ENCODE measurements at places on chromosomes 16 and 17.

- DNase-seq, result no peak
Observed at GRCh38 chr17:18976201-18976600, 24.2 kb downstream of the SLC5A10 start.

DNA sequence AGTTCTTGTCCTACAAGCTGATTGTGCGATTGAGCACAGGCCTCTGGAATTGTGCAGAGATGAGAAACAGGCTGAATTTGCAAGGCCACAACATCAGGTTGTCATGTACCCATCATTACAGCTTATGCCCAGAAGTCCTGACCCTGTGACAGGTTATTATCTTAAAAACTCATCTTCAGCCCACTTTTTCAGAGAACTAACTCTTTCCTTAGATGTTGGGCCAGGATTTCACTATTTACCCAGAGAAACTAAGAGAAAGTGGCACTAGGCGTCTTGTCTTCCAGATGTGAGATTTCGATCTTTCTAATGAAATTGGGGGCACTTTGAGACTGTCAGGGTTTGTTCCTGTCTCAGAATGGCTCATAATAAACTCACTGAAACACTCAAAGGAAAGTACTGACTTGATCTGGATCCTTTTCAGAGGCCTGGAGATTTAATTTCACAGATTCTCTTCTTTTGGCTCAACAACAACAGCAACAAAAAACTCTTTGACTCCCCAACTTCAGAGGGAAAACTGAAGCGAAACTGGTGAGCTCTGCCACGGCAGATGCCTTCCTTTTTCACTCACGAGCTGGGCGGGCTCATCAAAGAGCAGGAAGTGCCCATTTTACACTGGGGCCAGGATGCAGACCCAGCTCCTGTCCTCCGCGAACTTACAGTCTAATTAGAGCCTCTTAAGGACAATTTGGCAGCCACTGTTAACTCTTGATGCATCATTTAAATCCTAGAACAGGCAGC is 17.7 kb upstream of the SLC12A3 start:
- no peak for DNase-seq

DNA sequence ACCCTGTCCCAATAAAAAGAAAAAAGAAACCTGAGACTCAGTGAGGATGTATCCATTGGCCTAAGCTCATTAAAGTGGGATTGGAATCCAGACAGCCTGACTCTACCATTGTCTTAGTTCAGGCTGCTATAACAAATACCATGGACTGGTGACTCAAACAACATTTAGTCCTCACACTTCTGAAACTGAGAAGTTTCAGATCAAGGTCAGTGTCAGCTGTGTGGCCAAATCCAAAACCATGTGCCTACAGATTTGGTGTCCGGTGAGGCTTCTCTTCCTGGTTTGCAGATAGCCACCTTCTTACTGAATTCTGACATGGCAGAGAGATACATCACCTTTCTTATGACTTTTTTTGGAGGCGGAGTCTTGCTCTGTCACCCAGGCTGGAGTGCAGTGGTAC is 53.3 kb upstream of the KDM8 start:
- no peak for DNase-seq

DNA sequence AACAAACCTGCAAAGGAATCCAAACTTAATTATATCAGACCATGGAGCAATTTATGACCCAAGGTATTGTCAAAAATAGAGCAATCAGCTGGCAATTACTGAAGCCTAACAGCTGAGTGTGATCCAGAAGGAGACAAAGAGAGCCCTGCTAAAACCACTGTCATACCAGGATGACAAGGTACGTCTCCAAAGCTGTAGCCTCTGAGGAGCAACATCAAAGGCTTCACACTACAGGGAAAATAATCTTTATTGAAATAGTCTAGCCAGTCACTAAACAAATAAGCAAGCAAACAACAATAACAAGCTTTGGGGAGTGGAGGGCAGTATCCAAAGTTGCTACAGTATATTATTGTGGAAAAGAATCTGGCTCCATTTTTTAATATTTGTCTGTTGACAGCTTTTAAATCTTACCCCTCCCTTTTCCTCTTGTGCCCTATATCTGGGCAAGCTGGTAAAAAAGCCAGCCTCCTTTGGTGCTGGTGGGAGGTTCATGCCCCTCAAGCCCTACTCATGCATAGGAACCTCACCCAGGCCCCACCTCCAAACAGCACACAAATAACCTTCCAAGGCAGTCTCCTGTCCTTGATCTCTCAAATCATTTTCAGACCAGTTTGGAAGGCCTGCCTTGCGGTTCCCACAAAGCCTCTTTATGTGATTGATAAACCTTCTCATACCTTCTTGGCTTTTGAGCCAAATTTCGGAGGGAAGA is 73.7 kb downstream of the ITFG1 start:
- no peak for DNase-seq

GRCh38 chr16:22693638-22694340 is 120.2 kb upstream of the HS3ST2 start:
- no peak for DNase-seq

DNA sequence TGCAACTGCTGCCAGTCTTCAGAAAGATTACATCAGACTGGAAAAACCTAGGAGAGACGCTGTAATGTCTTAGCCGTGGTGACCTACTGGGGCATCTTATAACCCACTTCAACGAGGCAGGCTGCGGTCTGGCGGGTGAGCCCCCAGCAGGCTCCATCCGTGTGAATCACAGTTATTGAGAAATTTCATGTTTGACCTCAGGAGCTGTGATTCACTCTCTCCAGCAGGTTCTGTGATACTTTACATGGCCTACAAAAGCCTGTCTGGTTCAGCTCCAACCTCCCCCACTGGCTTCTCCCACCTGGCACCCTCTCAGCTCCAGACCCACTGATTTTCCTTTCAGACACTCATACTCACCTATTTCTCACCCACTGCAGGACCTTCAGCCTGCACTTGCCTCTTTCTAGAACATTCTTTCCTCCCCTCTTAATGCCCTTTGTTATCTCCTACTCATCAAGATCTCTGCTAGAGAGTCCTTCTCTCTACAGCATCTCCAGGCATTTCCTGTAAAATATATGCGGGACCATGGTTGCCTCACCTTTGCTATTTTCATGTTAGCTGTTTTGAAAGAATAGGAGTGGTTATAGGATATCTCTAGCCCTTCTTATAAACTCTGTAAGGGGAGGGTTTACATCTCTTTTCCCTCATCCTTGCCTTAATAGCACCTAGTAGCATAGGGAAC is 227.9 kb downstream of the MAF start:
- peak; percentile 36 for DNase-seq

- DNase-seq, result peak; percentile 14
Observed at GRCh38 chr16:29678691-29679267, at the start of gene QPRT. TSS of gene QPRT (plus strand) at chr16:29679180. CDS start at chr16:29679198, 18 bp downstream.

GRCh38 chr16:83802135-83802534 is 5.6 kb upstream of the HSBP1 start:
- peak; percentile 54 for DNase-seq

DNA sequence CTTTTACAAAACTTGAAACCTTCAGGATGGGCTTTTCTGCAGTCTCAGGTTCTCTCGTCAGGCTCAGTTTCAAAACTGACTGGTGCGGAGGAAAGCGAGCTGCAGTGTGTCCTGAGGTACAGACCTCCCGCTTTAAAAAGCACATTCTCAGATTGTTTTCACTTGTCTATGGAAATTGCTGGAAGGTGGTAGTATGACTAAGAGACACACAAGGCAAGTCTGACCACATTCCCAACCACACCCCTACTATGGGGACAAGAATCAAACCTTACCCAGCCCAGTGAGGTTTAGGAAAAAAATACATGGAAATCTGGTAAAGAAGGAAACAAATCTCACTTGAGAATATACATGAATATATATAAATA is 18.2 kb downstream of the SRP68 start:
- peak; percentile 71 for DNase-seq

GRCh38 chr17:1498233-1498632 is 5.7 kb upstream of the MYO1C start:
- no peak for DNase-seq

GRCh38 chr16:79563921-79564320 is 36.6 kb downstream of the MAF start:
- no peak for DNase-seq

- no peak for DNase-seq
Observed at GRCh38 chr17:50781167-50781566, 13.8 kb upstream of the ANKRD40CL start.

DNA sequence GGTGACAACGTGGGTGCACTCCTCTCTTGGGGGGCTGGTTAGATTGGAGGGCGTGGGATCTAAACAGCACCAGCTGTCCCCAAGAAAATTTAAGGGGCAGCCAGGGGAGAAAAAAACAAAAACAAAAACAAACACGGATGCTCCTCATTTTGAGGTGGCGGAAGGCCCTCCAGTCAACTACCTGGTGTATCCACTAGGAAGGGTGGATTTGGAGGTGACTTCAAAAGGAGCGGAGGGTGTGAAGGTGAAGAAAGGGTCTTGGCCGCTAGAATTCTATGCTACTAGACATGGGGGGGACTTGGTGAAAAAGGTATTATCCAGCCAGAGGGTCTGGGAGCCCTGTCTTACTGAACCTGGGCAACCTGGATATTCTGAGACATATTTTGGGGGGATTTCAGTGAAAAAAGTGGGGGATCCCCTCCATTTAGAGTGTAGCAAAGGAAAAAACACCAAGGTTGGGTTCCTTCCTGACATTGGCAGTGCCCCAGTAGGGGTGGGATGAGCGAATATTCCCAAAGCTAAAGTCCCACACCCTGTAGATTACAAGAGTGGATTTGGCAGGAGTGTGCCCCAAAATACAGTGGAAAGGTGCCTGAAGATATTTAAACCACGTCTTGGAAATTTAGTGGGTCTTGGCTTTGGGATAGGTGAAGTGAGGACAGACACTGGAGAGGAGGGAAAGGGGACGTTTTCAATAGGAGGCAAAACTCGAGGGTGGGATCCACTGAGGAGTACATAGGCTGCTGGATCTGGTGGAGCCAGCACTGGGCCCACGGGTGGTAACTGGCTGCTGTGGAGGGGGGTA is 454 bp upstream of the FGF11 start:
- DNase-seq, result no peak

- no peak for DNase-seq
Observed at GRCh38 chr16:87028481-87029320, 288.5 kb downstream of the C16orf95 start.

GRCh38 chr17:44736551-44737240 is 22.1 kb upstream of the ADAM11 start:
- DNase-seq, result no peak

DNA sequence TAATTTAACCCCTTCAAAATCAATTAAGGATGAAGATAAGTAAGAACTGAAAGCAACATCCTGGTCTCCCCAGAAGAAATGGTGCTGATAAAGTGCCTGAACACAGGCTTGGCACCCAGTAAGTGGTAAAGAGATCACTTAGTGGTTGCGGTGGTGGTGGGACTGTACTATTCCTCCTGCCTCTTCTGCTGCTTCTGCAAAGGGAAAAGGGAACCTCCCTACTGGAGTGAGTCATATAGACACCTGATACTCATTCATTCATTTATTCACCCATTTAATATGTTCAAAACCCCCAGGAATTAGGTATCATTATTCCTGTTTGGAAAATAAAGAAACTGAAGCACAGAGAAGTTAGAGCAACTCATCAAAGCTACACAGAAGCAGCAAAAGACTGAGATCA is 60.6 kb downstream of the CDYL2 start:
- DNase-seq, result no peak

DNA sequence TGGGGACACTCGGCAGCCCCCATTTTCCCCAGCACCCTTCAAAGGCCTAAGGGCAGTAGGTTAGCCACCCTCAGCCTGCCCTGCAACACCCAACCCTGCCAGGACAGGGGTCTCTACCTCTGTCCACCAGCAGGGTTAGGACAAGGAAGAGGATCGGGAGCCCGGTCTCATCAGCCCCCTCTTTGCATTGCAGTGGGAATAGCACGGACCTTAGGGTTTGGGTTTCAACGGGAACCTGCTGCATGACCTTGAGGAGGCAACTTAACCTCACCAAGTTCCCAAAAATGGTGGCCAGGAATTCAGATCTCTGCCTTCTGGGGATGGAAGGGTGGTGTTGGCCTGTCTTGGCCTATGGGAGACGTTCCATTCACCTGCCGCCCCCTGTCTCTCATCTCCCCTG is 20.2 kb upstream of the SPPL2C start:
- no peak for DNase-seq

GRCh38 chr17:45828582-45829133 is 16.0 kb upstream of the SPPL2C start:
- DNase-seq, result no peak

- peak; percentile 44 for DNase-seq
Observed at GRCh38 chr16:27470567-27471431, 68.8 kb downstream of the IL21R start.

DNA sequence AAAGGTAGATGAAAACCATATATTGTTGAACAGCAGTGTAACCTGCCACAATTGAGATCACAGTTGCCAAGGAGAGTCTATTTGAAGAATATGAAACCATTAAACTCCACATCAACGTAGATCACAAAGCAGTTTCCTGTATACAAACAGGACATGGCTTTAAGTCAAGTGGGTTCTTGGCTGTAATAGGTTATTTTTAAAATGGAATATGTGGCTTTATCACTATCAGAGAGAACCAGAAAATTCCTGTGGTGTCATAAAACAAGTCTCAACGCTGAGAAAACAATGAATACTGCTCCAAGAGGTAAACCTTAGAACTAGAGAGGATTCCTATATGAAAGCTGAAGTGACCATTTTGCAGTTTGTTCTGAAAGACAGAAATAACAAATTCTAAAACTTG is 999.7 kb downstream of the CDH11 start:
- DNase-seq, result peak; percentile 47

GRCh38 chr16:9885467-9885866 is 296.8 kb downstream of the GRIN2A start:
- DNase-seq, result no peak

- DNase-seq, result peak; percentile 98
Observed at GRCh38 chr16:11105038-11105903, 150.7 kb downstream of the SOCS1 start.

DNA sequence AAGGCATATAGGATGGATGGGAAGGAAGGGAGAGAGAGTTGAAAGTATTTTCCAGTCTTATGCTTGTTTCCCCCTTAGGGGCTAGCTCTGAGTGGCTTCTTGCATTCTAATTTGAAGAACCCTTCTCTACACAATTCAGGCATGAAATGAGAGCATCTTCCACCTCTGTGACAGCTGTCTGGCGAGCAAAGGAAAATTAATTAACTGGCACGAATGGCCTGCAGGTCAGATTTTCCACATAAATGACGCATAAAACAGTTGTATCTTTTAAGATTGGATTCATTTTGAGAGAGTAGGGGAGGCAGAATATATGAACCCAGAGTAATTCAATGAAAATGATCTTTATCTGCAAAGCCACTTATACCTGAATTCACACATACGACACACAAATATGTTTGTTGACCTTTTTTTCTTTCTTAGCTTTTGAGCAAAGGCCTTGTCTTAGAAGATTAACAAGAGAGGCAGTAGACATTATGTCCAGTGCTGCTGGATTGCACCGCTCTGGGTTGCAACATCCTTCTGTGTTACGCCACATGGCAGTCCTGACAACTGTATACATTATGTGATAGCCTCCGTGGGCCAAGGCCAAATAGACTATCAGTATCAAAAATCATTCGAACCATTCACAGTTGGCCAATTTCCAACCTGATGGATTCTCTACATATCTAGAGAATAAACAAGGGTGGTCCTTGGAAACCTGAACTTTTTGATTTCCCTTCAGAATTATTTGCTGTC is 173.0 kb upstream of the GOT2 start:
- no peak for DNase-seq

GRCh38 chr17:78236362-78237127 is 5.1 kb downstream of the TMEM235 start:
- no peak for DNase-seq

GRCh38 chr16:75854152-75854551 is 127.9 kb upstream of the CPHXL start:
- DNase-seq, result no peak

Measured in astrocyte (in vitro differentiated cells and primary cell).